ENCODE measurements at places on chromosomes 16 and 17.

DNA sequence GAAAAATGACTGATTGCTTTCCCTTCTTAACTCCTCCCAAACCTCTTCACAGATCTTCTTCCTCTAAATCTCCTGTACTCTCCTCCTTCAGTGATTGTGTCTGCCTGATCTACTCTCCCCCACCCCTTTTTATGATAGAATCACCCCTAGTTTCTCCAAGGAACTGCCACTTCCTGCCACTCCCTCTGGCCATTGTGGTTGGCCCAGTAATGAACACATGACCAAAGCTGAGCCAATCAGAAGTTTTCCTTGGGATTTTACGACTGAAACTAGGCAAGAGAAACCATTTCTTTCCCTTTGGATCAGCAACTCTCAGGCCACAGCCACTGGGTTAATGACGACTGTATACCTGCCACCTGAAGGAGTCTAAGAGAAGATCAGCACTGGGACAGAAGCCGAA lies 15.9 kb downstream of the IRX3 start:
- DNase-seq = no peak

DNA sequence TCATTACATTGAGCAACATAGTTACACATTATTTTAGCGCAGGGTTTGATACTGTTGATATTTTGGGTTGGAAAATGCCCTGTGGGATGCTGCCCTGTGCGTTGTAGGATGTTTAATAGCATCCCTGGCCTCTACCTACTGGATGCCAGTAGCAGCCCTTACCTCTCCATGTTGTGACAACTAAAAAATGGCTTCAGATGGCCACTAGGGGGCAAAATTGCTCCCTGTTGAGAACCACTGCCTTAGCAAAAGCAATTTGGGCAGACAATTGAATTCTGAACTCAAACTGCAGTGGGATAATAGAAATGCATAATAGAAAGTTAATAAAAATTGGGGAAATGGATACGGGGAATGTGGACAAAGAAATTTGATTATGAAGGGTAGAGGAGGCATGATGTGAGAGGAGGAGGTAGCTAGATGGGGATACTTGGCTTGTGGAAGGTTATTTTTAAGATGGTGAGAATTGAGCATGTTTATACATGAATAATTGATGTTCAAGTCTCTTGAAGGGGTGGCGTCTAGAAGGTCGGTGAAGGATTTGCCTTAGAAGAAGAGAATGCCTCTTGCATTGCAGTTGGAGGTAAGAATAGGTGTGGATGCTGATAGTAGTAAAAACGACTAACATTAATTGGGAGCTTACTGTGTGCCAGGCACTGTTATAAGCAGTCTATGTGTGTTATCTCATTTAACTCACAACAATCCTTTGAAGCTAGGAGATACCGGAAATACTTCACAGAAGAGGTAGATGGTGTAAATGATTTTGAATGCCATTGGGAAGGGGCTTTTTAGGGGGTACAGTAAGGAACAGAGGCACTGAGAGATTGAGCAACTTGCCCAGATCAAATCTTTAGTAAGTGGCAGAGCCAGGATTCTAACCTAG lies 19.0 kb downstream of the HEATR9 start:
- DNase-seq = peak; percentile 66

DNA sequence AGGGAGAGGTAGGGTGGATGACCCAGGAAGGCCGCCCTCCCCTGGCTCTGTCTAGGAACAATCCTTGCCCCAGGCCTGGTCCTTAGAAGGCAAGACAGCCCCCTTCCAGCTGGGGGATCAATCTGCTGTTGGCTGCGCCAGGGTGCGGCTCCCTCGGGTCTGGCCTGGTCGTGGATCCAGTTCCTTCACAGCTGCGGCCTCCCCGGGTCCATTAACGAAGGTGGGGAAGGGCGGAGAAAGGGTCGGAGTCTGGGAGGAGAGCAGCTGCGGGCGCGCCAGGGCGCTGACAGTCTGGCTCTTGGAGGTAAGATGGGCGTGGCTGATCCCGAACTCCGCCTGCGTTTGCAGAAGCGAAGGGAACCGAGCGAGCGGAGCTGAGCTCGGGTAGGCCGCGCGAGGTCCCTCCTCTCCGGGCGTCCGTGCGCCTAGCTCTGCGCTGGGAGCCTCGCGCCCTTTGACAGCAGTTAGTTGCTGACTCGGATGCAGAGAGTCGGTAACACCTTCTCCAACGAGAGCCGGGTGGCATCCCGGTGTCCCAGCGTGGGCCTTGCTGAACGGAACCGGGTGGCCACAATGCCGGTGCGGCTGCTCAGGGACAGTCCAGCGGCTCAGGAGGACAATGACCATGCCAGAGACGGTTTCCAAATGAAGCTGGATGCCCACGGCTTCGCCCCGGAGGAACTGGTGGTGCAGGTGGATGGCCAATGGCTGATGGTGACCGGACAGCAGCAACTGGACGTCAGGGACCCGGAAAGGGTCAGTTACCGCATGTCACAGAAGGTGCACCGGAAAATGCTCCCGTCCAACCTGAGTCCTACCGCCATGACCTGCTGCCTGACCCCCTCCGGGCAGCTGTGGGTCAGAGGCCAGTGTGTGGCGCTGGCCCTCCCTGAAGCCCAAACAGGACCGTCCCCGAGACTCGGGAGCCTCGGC lies at the start of gene HSPB9:
TSS of gene HSPB9 (plus strand) at position 434 of the 933 bp plus-strand sequence. CDS start at position 481, 47 bp downstream.
- DNase-seq = no peak

DNA sequence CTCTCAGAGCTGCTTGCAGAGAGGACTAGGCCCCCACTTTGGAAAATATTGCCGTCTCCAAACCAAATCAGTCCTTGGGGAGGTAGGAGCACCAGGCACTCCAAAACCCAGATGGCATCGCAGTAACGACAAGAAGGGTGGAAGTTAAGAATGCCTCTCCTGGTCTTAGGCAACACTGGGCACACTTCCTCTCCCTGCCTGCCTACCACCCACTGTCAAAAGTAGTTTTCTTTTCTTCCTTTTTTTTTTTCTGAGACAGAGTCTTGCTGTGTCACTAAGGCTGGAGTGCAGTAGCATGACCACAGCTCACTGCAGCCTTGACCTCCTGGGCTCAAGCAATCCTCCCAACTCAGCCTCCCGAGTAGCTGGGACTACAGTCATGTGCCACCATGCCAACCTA lies 47.2 kb downstream of the SRL start:
- DNase-seq = no peak

- DNase-seq = no peak
These were observed 36.7 kb downstream of the STAT5A start for GRCh38 chr17:42325026-42325425.

DNA sequence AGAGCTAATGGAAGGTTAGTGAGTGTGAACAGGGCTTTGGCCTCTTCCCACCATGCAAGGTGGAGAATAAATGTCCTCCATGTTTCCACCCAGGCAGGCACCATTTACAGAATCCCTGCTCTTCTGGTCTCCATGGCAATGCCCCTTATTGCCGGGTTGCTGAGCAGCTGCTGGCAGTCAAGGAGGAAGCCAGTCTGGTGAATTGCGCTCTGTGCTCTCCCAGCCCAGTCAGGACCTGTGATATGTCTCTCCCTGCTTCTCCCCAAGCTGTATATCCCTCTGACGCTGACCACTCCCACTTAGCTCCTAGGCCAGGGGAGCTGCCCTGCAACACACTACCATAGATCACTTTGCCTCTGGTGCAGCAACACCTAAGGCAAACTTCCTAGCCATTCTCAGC lies 402.1 kb upstream of the ERCC4 start:
- DNase-seq = no peak

DNA sequence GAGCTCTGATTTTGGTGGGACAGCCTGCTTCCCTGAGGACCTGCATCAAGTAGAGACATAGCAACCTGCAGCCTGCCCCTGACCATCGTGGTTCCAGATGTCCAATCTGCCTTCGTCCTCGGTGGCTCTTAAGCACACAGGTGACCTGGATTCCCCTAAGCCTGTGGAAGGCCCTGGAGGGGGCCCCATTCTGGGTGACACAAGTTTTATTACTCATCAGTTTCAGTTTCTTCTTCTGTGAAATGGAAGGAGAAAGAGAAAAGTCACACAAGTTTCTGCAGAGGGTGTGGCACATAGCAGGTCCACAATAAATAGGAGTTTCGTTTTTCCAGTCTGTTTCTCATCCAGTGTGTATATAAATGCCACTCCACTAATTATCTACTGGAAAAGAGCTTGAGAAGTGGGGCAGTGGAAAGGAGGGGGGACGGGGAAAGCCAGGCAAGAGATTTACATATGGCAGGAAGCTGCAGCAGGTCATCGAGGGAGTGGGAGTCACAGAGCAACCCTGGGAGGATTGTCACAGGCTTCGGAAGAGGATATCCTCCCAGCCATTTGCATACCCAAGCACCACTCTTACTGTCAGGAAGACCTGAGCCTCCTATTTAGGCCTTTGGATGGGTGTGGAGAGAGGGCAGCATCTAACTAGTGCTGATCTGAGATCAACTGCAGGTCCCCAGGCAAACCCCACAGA lies 10.0 kb upstream of the NOS2 start:
- DNase-seq = no peak

- DNase-seq = peak; percentile 61
These were observed 15.7 kb downstream of the C16orf74 start for GRCh38 chr16:85735225-85735635.
